Activated CD4-positive, alpha-beta T cell treated with anti-CD3 and anti-CD28 coated beads, Interleukin-10, Interleukin-2, amounts not matched to agents 100 ng/mL and 50 ng/mL, durations not matched to agents 16 hours and 8 hours (primary cell): ENCODE measurements at places on chromosomes 4 and X.
A peak's percentile ranks its signal among the peaks of the same experiment; 100 is the strongest.

GRCh38 chr4:41507291-41507947 is 30.5 kb upstream of the LIMCH1 start:
- DNase-seq = no peak

- DNase-seq = no peak
These were observed 10.2 kb downstream of the ANK2 start for GRCh38 chr4:113059449-113060182.

DNA sequence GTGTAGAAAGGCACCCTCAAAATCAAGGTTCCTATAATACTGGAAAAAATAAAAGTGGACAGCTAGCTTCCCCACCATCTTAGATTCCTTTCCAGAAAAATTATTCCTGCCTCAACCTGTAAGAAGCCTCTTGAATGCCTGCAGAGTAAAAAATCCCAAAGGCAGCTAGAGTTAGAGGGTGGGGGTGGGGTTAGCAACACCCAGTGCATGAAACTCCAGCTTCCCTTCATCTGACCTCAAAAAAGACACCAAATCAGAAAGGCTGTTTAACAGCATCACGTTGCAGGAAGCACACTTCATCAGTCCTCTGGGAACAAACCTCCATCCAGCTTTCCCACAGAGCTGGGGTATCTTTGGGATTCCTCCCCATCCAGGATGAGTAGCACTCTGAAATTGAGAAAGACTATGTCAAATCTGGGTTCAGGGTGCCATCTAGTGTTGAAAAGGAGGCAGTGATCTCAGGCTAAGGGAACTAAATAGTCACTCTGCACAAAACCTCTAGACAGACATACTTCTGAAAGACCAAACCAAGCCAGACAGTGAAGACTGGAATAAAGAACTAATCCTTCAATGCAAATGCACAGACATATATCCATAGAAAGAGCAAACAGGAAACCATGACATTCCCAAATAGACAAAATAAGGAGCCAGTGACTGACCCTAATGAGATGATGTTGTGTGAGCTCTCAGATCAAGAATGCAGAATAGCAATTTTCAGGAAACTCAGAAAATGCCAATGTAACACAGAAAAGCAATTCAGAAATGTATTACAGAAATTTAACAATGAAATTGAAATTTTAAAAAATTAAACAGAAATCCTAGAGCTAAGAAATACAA is 97.9 kb downstream of the ARHGEF9 start:
- peak; percentile 52 for DNase-seq

DNA sequence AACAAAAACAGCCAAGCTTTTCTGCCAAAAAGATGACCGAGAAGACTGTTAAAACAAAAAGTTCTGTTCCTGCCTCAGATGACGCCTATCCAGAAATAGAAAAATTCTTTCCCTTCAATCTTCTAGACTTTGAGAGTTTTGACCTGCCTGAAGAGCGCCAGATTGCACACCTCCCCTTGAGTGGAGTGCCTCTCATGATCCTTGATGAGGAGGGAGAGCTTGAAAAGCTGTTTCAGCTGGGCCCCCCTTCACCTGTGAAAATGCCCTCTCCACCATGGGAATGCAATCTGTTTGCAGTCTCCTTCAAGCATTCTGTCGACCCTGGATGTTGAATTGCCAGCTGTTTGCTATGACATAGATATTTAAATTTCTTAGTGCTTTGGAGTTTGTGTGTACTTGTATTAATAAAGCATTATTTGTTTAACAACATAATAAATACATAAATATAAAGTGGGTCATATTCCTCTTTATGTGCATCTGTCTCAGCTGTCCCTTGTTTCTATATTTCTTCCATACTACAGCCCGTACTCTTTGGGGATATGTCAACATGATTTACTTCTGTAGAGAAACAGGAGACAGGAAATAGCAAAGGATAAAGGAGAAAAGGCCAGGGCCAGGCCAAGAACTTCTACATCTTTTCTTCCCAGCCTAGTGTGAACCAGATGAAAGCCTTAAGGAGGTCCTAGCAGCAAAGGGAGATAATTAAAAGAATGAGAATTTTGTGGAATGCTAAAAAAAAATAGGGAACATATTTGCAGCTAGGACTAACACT is 667 bp downstream of the PTTG2 start:
- no peak for DNase-seq

DNA sequence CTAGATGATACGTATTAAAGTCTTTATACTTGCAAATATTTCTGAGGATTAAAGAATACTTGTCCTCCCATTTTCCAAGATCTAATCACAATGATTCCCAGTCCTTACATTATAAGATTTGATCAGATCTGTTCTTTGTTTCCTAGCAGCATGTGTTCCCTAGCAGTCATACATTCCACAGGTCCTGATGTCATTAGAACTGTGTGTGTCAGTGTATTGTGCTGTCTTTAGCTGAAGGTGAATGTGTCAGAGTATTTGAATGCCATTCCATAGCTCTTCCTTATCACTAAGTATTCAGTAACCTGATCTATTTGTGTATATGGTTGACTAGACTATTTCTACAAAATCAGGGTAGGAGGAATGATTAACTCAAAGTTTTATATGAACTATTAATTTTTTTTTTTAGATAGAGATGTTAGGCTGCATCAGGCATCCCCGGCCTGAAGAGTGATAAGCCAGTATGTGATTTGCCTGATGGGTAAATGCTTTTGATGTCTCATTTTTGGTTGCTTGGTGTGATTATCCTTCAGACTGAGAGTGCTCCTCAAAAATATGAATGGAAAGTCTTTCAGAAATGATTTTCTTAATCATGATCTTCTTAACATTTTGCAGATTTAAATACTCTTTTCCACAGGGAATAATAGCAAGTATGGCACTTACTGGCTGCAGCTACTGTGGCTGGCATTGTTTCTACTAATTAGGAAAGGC is 4.4 kb downstream of the ADGRL3 start:
- no peak for DNase-seq

GRCh38 chr4:138235419-138235952 is 6.7 kb downstream of the SLC7A11 start:
- DNase-seq = peak; percentile 52

- no peak for DNase-seq
These were observed 61.6 kb upstream of the VAMP7 start for GRCh38 chrX:155819525-155819924.

- no peak for DNase-seq
These were observed 33.1 kb upstream of the EDNRA start for GRCh38 chr4:147447786-147448185.

- no peak for DNase-seq
These were observed at the start of gene KIT for GRCh38 chr4:54657551-54658251. Gene KIT (plus strand): TSS chr4:54657957. CDS start chr4:54658015, 58 bp downstream.

DNA sequence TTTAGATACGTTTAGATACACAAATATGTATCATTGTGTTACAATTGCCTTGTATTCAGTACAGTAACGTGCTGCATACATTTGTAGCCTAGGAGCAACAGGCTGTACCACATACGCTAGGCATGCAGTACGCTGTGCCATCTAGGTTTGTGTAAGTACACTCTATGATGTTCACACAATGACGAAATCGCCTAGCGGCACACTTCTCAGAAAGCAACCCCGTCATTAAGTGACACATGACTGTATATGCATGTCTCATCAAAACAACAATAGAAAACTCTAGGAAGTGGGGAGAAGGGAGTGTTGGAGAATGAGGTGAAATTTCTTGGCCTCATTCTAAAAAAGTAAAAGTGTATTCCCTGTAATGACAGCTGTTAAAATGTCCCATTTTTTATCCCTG is 32.7 kb downstream of the CCDC149 start:
- no peak for DNase-seq

DNA sequence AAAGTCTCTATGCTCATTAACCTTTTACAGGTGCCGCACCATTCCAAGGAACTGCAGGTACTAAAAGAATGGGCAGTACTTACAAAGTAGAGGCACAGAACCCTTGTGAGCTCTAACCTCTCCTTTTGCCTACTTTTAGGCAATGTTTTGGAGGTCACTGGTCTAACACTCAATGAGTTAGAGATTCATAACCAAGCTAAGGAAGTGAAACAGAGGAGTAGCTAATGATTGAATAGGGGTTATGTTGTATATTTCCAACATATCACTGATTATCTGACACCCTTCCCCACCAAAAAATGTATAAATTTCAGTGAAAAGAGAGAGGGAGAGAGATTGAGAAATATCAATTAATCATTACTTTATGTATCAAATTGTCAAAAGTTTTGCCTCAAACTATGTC is 269.3 kb downstream of the PCDH7 start:
- DNase-seq = no peak

DNA sequence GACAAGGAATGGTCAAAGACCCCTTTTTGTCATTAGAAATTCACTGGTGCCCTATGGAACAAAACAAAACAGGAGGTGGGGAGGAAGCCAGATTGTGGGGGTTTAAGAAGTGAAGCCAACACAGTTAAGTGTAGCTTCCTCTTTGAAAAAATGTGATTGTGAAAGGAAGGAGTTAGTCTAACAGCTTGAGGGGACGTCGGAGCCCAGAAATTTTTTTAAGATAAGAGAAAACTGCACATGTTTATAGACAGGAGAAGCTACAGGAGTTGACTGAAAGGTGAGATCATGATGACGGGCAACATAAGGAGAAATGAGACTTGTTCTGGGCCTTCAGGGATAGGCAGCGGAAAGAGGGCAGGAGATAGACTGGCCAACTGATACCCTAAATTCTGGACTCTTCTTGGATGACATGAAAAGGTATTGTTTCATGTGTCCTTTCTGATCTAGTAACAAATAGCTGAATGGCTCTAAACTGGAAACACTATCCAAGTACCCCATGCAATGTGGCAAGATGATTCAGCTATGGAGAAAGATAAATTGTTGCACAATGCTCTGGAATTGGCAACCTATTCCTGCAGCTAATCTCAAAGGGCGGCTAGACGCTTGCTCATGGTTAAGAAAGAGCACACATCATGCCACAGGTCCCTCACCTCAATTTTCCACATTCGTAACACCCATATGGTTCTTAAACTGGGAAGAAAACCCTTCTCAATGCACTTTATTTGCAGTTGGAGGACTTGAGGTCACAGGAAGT is 3.7 kb upstream of the HDAC8 start:
- no peak for DNase-seq

DNA sequence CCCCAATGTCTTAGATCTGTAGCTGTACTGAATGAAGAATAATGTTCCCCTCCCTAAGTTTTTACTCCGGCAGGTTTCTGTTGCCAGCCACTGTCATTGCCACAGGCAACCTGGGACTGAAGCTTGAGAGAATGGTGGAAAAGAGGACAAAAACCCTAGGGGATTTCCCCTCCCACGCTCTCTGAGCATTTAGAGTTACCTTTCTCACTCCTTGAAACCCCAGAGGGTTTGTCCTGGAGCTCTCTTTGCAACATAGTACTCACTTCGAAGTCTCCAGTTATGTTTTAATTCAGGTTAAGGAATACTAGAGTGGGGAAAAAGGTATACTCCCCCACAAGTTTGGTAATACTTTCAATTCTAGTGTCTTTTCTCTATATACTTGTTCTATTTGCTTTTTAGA is 31.5 kb downstream of the F8 start:
- peak; percentile 11 for DNase-seq

DNA sequence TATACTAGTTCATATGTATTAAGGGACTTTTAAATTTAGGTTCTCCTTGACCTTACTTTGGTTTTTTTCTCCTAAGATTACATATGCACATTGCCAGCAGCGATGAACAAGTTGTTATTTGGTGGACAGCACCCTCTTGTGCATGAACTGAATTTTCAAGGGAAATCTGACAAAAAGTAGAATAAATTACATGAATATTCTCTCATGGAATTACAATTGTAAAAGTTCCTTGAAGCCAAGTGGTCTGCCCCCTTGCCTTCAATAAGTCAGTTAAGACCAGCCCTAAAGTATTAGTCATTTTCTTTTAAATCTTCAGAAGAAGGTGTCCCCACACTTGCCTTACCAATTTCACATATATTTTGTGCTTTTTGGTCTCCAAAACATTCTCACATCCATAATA is 30.7 kb upstream of the SMARCA5 start:
- no peak for DNase-seq

GRCh38 chr4:86834901-86835300 is 14.3 kb downstream of the SLC10A6 start:
- no peak for DNase-seq

DNA sequence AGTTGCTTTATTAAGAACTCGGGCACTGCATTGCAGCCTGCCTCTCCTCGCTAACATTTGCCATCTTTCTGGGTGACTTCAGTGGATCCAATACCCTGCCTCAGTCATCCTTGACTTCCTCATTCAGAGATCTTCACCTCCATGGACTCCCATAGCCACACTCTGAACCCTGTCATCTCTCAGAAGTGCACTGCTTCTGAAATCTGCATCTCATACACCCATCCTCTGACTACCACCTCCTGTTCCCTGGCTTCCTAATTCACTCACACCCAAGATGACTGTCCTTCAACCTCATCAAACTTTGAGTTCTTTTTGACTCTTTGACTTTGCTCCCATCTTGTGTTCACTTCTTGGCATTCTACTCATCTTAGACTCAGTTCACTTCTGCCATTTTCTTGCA is 25.3 kb upstream of the CYBB start:
- peak; percentile 43 for DNase-seq

DNA sequence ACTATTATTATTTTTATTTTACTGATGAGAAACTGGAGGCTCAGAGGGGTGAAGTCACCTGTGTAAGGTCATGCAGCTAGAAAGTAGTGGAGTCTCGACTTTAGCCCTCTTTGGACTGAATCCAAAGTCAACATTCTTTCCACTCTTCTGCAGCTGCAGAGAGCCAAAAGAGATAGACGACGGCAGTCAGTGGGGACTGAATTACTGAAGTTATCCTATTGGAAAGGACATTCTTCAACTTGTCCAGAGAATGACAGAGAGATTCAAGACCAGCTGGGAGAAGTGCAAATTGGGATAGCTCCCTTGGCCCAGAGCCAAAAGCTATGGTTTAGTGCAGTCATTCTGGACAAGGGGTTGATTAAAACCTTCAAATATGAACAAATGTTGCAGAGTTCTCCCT is 42.5 kb downstream of the VGLL1 start:
- DNase-seq = no peak

GRCh38 chr4:104063341-104063740 is 343.6 kb upstream of the TACR3 start:
- no peak for DNase-seq

GRCh38 chrX:147902270-147902669 is 9.4 kb upstream of the FMR1 start:
- DNase-seq = no peak

- no peak for DNase-seq
These were observed 194.6 kb upstream of the RBPJ start for GRCh38 chr4:26126143-26126718.

DNA sequence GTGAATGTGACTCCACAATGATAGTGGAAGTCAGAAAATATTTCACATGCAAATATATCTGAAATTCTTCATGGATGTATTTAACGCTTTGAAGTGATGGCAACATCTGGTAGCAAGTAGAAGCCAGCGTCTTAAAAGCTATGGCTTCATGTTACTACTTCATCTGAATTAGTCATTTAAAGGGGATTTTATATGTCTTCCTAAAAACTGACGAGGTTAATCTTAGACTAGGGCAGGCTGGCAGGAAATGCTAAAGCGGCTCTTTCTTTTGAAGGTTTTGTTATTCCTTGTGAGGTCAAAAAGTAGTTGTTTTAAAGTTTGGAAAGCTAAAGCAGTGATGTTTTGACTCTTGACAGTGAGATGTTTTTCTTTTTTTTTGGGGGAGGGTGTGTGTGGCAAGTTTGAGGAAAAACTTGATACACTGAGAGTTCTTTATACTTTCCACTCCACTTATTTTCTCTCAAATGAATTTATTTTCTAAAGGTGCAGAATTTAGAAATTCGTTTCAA is 22.6 kb downstream of the PLS3 start:
- no peak for DNase-seq

GRCh38 chrX:38985375-38985774 is 184.1 kb downstream of the MID1IP1 start:
- peak; percentile 20 for DNase-seq

GRCh38 chr4:177681902-177682301 is 239.7 kb upstream of the AGA start:
- no peak for DNase-seq
